ENCODE measurements at places on chromosomes 1 and 21.

- no peak for DNase-seq
These were observed at the start of gene RHOC for GRCh38 chr1:112706505-112707220. Gene RHOC, minus strand, starts transcription at chr1:112707127. Its CDS starts 3,328 bp downstream, at chr1:112703799.

- no peak for DNase-seq
These were observed 1.4 kb downstream of the PEA15 start for GRCh38 chr1:160206421-160207117.

DNA sequence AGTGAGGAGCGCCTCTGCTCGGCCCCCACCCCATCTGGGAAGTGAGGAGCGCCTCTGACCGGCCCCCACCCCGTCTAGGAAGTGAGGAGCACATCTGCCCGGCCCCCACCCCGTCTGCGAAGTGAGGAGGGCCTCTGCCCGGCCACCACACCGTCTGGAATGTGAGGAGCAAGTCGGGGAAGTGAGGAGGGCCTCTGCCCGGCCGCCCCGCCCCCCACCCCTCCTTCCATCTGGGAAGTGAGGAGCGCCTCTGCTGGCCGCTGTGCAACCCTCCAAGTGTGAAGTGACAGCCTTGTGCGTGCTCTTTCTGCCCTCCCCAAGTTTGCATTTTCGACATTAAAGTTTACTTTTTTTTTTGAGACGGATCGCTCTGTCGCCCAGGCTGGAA, 5.1 kb upstream of the ZZZ3 start:
- no peak for DNase-seq

- DNase-seq: peak; percentile 43
These were observed 179.1 kb downstream of the DUSP10 start for GRCh38 chr1:221562542-221563475.

DNA sequence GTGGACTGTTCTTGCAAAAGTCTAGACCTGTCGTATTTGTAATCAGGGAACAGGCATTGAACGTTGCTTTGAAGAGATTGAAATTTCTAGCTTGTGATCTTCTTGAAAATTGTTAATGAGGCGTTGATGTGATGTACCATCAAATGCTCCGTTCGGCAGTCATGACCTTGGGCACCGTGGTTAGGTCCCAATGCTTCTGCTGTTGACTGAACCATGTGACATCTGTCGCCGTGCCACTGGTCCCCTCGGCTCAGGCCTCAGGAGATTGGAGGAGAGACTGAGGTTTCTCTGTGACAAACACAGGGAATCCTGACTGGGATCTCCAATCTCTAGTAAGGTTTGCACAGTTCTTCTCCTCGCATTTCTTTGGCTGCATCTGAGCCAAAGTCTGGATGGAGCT, 18.1 kb upstream of the KCNAB2 start:
- DNase-seq: no peak

DNA sequence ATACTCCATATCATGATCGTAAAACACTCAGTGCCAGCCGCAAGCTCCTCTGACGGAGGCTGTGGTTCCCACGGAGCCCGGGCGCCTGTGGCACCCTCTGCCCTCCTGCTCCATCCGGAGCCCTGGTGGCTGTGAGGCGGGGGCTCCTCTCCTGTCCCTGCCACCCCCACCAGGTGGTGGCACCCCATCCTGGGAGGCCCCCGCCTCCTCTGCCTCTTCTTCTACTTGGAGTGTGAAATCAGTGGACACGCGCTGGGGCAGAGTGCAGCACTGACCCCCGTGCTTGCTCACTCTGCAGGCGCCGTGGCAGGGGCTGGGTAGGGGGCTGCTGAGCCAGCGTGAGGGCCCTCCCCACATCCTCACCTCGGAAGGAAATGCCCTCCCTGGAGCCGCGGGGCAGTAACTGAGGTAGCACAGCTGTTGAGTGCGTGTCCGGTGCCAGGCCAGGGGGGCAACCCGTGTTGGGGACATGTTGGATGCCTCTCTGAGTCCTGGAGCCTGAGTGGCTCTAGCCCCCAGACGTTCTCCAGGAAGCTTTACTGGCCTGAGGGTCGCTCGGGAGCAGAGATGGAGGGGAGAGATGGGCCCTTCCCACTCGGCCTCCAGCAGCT, 58.7 kb upstream of the ABCG1 start:
- DNase-seq: no peak

All from NCI-H1436 (cell line).